ENCODE measurements at places on chromosomes 5 and 9. TPM values are rescaled to one million over a fixed set of nuclear protein-coding genes. Genes with fewer than 3 reads are reported as not detected.

The DRD1 gene
- total RNA-seq: not detected

The TEX48 gene
- total RNA-seq: not detected

The HAVCR2 gene
- total RNA-seq: not detected

The LCN9 gene
- not detected for total RNA-seq

The HTR1A gene
- total RNA-seq: not detected

The EQTN gene
- not detected for total RNA-seq

The LHX6 gene
- 16.9 TPM for total RNA-seq

The DNAJC25 gene
- total RNA-seq: 4.2 TPM

The PDE8B gene
- total RNA-seq: not detected

The UBE2QL1 gene
- not detected for total RNA-seq

The ARID3C gene
- not detected for total RNA-seq

The FOXD4L4 gene
- not detected for total RNA-seq

The NMUR2 gene
- total RNA-seq: not detected

The NCS1 gene
- 27.8 TPM for total RNA-seq

The GABRA1 gene
- not detected for total RNA-seq

The CCDC192 gene
- not detected for total RNA-seq

The CTXN3 gene
- not detected for total RNA-seq

The ATP6V0E1 gene
- total RNA-seq: 206 TPM

The FAT2 gene
- total RNA-seq: not detected

The ENTREP1 gene
- 3.3 TPM for total RNA-seq

The NR2F1 gene
- total RNA-seq: 14.1 TPM

The SHOC1 gene
- total RNA-seq: not detected

The DNLZ gene
- 44.2 TPM for total RNA-seq

The IFNA21 gene
- not detected for total RNA-seq

The TAF1L gene
- not detected for total RNA-seq

The CCL28 gene
- total RNA-seq: 1.8 TPM

The TRUB2 gene
- total RNA-seq: 17.9 TPM

The FST gene
- total RNA-seq: 13.3 TPM

The DAB2 gene
- 102 TPM for total RNA-seq

The RGS3 gene
- total RNA-seq: 117 TPM

The FAM78A gene
- total RNA-seq: 2.2 TPM

The ANKRD33B gene
- total RNA-seq: 6.9 TPM

The AP3B1 gene
- 32.3 TPM for total RNA-seq

The PLEKHG4B gene
- 0.05 TPM for total RNA-seq

The LHFPL2 gene
- 37.6 TPM for total RNA-seq

The RORB gene
- total RNA-seq: not detected

The PRDM9 gene
- total RNA-seq: not detected

The RUSC2 gene
- total RNA-seq: 47.0 TPM

The OR1Q1 gene
- total RNA-seq: not detected

The KCNN2 gene
- total RNA-seq: 1.6 TPM

The LURAP1L gene
- 2.9 TPM for total RNA-seq
